ENCODE measurements at places on chromosomes 5 and 9.

GRCh38 chr9:4293293-4293941 lies 6.5 kb downstream of the GLIS3 start:
- DNase-seq: no peak

DNA sequence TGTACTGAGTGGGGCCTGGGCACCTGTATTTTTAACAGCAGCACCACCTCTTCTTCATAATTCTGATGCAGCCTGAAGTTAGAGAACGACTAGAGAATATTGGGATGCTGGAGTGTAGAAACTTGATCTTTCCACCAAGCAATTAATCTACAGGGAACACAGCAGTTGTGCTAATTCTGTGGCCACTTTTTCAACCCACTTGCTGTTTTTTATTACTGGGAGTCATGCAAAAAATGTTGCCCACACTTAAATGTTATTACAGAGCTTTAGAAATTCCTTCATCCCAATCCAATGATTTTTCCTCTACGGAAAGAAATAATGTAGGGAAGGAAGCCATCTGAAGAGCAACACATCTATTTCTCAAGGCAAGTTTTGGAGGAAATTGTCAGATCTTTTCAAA lies 190.9 kb upstream of the TUT7 start:
- no peak for DNase-seq

- no peak for DNase-seq
Observed at GRCh38 chr5:176737746-176738636, 72.4 kb upstream of the UNC5A start.

DNA sequence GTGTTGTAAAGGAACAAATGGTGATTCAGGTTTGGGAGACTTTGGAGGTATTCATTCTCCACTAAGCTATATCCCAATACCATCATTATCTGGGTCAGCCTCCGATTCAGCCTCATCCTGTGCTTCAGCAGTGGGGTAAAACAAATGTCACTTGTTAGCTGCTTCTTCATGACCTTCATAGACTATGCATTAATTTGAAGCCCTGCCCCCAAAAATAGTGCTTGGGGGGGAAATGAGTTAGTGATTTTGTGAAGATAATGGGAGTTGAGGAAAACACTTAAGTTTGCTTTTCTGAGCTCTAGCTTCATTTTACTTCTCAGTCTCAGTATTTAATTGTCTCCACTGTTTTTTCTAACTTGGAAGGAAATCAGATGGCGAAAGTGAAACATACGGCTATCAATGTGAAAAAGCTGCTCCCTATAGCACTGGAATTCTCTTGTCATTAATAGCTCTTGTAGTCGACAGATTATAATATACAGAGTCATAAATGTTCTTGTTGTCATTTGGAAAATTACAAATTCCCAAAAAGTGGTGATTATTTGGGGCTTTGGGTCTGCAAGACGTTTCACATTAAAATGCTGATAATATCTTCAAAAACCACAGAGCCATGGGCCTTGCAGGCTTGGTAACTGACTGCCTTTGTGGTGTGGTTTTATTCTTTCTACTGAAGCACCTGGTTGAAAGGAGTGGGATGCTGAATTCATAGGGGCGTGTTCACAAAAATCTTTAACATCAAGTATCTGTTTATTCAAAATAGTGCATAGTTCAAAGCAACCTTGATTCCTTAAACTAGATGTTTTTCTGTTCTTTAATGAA lies 40.0 kb downstream of the PIK3R1 start:
- DNase-seq: no peak

- no peak for DNase-seq
Observed at GRCh38 chr9:8652255-8652654, 852.7 kb upstream of the DMAC1 start.

DNA sequence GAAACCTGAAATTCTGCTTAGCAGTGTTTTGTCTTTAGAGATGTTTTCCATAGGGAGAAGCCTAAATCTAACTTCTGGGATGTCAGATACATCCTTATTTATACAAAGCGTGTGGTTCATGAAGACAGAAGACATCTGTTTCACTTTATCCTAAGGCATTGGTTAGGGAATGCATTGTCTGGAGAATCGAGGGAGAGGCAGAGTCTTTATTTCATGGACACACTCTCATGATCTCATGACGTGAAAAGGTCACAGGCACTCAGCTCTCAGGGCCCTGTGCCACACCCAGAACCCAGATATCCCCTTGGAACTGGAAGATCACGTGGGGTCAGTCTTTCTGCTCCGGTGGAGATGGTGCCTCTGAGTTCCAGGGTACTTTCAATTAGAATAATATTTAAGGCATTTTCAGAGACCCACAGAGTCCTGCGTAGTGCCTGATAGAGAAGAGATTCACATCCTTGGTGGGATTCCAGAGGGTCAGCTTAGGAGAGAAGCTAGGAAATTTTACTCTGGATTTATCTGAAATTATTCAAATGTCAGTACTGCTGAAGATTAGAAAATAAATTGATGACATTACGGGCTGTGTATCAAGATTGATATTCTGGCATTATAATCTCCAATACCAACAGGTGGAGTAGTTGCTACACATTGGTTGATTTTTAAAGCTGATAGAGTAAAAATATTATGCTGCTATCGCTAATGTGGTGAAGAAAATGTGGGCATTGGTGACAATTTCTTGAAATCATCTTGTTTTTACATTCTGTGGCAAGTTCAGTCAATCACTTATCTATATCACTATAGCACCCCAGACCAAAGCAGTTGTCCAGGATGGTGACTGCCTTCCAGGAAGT lies 378.3 kb downstream of the MTRR start:
- DNase-seq: no peak

DNA sequence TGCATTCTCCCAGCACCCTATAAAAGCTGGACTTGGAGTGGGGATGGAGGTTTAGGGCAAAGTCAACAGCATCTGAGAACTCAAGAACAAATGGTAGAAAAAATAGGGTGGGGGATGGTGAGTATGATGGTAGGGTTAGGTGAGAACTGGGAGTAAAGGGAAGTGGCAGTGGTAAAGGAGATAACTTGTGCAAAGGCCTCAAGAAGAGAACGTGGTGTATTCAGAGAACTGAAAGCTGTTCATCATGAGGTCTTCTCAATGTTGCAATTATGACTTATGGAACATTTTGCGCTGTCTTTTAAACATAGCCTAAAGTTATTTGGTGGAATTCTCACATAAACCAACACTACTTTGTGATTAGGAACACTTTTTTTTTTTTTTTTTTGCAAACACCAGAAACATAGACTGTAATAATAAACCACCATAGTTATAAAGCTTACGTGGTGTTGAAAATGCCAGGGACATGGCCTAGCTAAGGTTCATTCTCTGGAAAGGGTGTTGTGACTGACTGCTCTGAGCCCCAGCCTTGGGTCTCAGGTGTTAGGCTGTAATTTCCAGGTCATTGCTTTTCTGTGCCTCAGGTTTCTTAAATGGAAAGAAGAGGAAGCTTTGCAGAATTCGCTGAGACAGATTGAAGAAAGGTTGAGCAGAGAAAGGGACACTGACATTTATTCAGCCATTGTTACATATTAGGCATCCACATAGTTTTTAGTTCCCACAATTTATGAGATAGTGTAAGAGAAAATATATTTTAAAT lies 19.2 kb upstream of the TXNDC8 start:
- DNase-seq: no peak

GRCh38 chr5:16615741-16616535 lies 859 bp downstream of the RETREG1 start:
- no peak for DNase-seq

DNA sequence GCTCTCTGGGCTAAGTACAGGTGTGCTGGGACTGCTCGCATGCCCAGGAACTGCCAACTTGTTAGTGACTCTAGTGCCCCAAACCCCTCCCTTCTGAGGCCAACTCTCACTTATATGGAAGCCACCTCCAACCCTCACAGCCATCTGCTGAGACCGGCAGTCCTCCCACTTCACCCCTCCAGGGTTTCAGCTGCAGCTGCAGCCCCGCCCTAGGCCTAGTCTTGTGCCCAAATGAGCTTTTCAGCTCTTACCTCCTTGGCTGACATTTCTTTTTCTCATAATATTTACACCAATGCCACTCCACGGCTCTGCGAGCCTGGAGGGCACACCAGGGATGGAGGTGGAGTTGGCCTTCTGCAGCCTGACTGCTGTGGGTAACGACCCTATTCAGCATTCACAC lies 166.6 kb downstream of the ROR2 start:
- no peak for DNase-seq

DNA sequence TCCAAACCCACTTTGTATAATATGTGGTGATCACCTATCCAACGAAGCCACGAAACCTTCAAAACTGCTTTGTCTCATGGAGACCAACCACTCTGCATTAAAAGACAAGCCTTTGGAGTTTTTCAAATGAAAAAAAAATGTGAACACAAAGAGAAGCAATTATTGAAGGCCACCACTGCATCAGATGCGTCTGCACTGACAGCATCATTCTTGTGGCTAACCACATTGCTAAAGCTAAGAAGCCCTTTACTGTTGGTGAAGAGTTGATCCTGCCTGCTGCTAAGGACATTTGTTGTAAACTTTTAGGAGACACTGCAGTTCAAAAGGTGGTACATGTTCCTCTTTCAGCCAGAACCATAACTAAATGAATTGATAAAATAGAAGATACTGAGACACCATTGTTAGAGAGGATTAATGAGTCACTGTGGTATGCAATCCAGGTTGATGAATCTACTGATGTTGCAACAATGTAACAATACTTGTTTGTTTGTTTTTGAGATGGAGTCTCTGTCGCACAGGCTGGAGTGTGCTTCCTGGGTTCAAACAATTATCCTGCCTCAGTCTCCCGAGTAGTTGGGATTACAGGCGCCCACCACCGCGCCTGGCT lies 45.4 kb downstream of the TAF11L14 start:
- DNase-seq: no peak

DNA sequence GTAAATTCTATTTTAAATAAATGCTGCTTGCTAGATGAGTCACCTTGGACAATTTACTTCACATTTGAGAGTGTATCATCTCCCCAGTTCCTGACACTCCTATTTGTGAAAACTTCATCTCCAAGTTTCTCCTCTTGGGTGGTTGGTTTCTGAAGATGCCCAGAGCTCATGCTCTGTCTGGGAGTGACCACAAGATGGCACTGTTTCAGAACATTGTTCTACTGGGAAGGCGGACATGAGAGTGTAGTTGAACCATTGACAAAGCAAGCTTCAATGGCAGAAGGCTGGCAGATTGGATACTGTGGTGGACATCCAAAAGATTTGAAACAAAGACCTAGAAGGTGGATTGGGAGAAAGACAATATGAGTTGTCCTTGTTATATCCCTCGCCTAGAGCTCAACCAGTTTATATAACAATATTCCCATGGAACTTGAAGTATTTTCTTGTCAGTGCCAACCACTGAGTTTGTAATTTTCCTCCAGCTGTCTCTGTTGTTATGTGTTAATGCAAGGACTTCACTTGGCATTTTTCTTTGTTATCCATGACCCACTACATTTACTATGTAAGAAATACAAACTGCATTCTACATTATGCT lies 234.3 kb upstream of the ANKH start:
- DNase-seq: no peak

DNA sequence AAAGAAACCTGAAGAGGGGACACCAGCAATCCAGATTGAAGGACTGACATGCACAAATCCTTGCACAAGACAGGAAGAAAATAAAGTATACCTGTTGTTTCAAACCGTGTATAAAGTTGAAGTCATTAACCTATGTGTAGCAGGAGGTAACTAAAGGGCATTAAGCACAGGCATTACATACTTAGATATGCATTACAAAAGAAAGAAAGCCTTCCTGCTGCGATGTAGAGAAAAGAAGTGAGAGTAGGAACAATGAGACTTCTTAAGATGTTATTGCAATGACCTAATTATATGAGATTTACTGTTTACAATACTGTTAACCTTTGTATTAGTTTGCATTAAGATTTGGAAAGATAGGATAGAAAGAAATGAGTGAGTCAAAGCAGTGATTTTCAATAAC lies 308.9 kb upstream of the PTPRD start:
- DNase-seq: no peak

- DNase-seq: no peak
Observed at GRCh38 chr5:100889165-100889743, 13.8 kb downstream of the ST8SIA4 start.

GRCh38 chr9:131252120-131252519 lies 24.2 kb downstream of the FAM78A start:
- DNase-seq: no peak

DNA sequence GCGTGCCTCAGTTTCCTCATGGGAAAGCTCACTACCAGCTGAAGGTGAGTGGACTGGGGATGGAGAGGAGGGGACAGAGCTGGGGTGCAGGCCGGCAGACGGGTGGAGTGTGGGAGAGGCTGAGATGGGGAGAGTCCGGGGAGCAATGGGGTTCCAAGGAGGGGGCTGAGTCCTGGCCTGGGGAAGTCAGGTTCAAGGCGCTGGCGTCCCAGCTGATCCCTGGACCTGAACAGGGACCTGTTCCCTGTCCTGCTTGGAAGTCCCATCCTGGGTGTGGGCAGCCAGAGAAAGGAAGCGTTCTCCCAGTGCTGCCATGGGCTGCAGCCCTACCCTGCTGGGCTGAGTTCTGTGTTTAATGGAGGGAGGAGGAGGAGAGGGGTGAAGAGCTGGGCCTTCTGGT lies 60.9 kb upstream of the GNE start:
- no peak for DNase-seq

DNA sequence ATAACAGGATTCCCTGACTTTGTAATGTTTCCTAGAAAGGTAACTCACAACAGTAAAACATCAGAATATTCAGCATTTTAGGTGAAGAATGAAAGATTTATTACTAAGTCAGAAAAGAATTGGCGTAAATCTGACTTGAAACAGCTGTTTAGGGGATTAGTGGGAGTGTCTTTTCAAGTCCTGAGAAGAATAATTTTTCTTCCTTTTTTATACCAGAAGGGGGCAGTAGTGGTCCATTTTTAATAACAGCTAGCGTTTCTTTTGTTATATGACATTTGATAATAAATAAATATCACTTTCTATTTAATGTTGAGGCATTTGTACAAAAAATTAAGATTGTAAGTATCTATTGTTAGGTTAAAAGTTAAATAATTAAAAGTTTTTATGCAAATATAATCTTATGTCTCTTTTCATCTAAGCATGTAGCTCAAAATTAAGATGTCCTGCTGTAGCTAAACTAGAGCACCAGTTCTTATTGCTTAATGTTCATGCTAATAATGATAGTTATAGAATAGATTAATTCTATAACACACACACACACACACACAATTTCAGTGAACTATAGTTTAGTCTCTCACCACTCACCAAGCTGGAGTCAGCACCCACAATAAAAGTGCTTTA lies 258.7 kb upstream of the ARRDC3 start:
- DNase-seq: no peak

All from stimulated activated CD4-positive, alpha-beta T cell treated with anti-CD3 and anti-CD28 coated beads, TNF-alpha, amount 100 ng/mL, for 4 hours (primary cell).